ENCODE measurements at places on chromosomes 1 and 21. TPM values are rescaled to one million over a fixed set of nuclear protein-coding genes. Genes with fewer than 3 reads are reported as not detected.

Gene PEX10
- total RNA-seq = 34.7 TPM

Gene TMEM52
- total RNA-seq = not detected

DNA sequence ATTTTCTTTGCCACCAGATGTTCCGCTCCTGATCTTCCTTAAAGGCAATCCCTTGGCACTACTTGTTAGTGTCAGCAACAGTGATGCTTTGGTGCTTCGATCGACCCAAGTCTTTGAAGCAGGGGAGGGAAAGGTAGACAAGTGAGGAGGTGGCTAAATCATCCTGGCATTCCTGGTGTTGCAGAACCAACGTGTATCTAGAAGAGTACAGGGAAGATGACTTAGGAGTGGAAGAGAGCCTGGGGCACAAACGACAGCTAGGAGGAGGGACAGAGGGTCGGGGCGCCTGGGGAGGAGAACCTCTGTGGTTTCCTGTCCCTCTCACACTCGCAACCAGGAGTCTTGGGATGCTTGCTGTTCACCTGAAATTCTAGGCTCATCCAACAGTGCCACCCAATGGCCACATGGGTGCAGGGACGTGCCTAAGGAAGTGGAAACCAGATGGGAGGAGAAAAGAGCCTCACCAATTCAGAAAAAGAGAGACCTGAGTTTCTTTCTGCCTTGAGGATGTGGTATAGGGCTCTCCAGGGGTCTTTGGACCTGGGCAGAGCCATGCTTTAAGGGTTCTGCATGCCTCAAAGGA lies 9.5 kb upstream of the KCNA2 start:
- no peak overlapping the region for H3K4me3 ChIP-seq
- peaks cover 18% of the 10 kb centered on the region for H3K27me3 ChIP-seq
- no peak overlapping the region for H3K27ac ChIP-seq
- DNase-seq = peak; percentile 87
- H3K36me3 ChIP-seq = no peaks in the 10 kb centered on the region

Gene DR1
- total RNA-seq = 27.1 TPM
